ENCODE measurements at places on chromosomes 11 and 22. TPM values are rescaled to one million over a fixed set of nuclear protein-coding genes. Genes with fewer than 3 reads are reported as not detected.

EMID1 gene
- 1.1 TPM for polyA plus RNA-seq

SLC22A9 gene
- not detected for polyA plus RNA-seq

EHBP1L1 gene
- 15.2 TPM for polyA plus RNA-seq

GPHA2 gene
- not detected for polyA plus RNA-seq

RASSF7 gene
- polyA plus RNA-seq: 2.5 TPM

SCGB1C1 gene
- polyA plus RNA-seq: not detected

OR51B4 gene
- polyA plus RNA-seq: 0.67 TPM

Data from AG04450 (cell line).